ENCODE measurements at places on chromosomes 11 and 22.

DNA sequence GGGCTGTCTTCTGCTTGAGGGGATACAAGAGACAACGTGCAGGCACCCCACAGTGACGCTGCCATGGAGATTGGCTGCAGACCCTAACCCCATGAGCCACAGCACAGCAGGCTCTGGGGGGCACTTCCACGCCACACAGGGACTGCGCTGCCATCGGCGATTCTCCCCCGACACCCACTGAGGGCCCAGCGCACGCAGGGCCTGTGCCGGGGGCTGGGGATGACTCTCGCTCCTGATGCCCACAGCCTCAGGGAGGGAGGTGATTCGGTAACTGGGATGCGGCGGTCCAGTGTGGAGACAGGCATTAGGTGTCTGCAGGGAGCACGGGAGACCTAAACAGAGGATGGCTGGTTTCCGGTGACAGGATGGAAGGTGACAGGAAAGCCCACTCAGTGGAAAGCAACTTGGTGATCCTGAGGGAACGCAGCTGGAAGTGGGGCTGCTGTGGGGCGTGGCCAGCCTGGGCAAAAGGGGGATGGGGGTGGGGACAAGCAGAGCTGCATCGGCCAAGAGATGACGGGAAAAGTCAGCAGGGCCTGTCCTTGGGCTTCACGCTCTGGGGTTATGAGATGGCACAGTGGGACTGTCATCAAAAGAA is 37.7 kb downstream of the EFCAB6 start:
- no peak overlapping the region for H3K27ac ChIP-seq
- no peaks in the 10 kb centered on the region for H3K27me3 ChIP-seq
- H3K4me1 ChIP-seq = no peaks in the 10 kb centered on the region
- H3K4me3 ChIP-seq = no peak overlapping the region
- no peaks in the 10 kb centered on the region for H3K36me3 ChIP-seq

DNA sequence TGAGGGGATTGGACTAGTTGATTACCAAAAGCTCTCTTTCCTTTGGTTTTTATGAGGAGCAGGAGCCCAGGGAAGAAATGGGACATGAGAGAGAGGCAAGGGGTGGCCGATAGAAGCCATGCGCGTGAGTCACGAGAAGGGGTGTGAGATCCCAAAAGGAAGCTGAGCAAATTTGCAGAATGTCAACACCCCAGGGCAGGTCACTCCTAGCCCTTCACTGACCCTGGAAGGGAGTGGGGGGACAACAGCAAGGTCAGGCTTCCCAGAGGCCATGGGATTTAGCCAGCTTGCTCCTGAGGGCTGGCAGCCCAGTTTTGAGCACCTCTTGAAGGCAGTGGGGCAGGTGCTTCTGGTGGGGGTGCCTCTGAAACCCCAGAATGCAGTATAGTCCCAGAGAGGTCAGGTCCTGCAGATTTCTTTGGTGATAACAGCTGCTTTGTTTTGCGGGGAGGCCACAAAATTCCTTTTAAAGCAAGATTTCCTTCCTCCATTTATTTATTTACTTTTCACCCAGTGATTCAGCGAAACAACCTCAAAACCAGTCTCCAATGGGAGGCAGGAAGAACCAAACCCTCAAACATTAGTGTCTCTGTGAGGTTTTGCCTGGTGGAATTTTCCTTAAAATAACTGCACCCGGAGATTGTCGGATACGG is 40.1 kb upstream of the TIMP3 start:
- H3K36me3 ChIP-seq = no peaks in the 10 kb centered on the region
- peak overlapping the region; percentile 61 for H3K27ac ChIP-seq
- DNase-seq = no peak

GRCh38 chr11:11391796-11392463 is 38.9 kb upstream of the CSNK2A3 start:
- no peaks in the 10 kb centered on the region for H3K27me3 ChIP-seq
- DNase-seq = no peak
- H3K4me1 ChIP-seq = peaks cover 4% of the 10 kb centered on the region

GRCh38 chr22:31616315-31616980 is 45.6 kb downstream of the PISD start:
- H3K27ac ChIP-seq = no peak overlapping the region
- no peak overlapping the region for H3K4me3 ChIP-seq
- no peak for DNase-seq

DNA sequence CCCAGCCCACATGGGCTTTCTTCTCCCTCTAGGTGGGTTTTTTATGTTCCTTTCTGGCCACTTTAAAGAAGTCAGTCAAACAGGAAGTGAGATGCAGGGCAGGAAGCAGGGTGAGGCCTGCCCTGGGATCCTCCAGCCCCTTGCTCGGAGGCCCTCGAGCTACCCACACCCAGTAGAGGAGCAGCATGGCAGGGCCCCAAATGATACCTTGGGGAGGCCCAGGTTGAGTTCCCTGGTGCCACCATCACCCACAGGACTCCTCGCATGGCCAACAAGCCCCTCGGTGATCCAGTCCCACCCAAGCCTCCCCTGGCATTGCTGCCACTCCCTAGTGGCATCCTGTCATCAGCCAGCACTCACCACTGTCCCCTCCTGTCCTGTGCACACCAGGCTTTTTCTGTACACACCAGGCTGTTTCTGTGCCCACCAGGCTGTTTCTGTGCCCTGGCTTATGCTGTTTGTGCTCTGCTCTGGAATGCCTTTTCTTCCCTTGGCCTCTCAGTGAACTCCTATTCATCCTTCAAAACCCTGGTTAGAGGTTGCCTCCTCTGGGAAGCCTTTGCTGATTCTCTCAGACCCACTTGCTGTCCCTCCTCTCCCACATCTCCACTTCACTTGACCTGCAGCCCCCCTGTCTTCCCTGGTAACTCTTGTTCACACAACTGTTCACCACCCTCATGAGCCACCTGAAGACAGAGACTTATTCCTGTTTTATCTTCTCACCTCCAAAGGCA is 3.1 kb upstream of the PTGDR2 start:
- H3K4me1 ChIP-seq = no peaks in the 10 kb centered on the region
- no peaks in the 10 kb centered on the region for H3K27me3 ChIP-seq
- no peak overlapping the region for H3K4me3 ChIP-seq
